ENCODE measurements at places on chromosomes 3 and 15.

DNA sequence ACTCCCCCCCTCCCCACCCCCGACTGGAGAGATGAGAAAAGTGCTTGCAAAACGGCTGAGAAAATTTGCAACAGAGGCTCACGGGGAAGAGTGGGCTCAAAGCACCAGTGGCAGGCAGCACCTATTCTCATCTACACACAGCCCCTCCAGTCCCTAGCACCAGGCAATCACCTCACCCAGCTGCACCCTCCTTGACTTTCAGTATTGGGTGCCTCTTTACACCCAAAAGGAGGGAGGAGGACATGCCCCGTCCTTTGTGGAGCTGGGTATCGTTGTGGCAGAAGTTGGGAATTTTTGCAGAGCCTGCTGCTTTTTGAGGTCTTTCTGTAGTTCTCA is 182.8 kb upstream of the TOPAZ1 start:
- DNase-seq: no peak

GRCh38 chr15:61653110-61653509 is 407.1 kb downstream of the VPS13C start:
- no peak for DNase-seq

DNA sequence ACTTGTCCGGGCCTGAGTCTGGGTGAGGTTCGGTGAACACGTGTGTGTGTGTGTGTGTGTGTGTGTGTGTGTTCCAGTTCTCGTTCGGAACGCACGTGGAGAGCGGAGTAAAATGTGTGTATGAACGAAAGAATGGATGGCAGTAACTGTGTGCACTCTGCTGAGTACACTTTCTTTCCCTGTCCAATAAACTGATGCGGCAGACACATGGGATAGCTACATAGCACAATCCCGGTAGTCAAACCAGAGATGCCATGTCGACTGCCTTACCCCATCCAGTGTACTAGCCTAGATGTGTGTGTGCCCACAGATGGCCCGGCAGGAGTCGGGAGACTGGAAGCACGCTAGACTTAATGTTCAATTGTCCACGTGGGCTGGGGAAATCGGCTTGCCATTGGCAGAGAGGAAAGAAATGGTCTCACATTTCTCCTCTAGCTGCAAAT is 507 bp upstream of the GOLIM4 start:
- DNase-seq: peak; percentile 48

DNA sequence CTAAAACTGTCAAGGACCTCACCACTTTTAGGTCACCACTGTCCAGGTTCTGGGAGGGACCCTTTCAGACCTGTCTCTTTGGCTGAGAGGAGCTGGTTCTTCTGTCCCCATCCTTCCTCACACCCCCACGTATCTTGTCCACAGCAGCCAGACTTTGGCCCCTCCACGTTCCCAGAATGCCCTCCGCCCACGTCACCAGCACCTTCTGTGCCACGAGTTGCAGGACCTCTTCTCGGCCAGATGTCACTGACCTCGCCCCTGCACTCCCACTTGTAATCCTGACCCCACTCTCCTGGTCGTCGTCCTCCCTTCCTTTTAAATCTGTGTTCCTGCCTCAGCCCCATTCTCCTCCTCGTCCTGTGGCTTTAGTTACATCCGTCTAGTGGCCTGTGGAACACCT is 22.6 kb upstream of the SEC13 start:
- DNase-seq: no peak

DNA sequence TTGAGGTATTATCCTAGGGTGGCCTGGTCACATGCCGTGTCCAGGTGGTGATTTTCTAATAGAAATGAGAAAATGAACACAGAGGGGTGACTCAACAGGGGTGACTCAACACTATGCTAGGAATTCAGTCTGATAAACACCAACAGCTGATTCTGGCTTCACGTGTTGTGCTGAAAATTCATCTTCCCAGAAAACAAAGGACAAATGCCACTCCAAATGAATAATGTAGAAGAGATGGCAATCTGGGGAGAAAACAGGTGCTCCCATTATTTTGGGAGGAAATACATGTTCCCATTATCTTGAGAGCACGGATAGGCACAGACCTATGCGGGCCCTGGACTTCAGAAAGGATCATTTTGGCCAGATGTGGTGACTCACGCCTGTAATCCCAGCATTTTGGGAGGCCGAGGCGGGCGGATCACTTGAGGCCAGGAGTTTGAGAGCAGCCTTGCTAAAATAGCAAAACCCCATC is 101.2 kb upstream of the MEX3B start:
- no peak for DNase-seq

DNA sequence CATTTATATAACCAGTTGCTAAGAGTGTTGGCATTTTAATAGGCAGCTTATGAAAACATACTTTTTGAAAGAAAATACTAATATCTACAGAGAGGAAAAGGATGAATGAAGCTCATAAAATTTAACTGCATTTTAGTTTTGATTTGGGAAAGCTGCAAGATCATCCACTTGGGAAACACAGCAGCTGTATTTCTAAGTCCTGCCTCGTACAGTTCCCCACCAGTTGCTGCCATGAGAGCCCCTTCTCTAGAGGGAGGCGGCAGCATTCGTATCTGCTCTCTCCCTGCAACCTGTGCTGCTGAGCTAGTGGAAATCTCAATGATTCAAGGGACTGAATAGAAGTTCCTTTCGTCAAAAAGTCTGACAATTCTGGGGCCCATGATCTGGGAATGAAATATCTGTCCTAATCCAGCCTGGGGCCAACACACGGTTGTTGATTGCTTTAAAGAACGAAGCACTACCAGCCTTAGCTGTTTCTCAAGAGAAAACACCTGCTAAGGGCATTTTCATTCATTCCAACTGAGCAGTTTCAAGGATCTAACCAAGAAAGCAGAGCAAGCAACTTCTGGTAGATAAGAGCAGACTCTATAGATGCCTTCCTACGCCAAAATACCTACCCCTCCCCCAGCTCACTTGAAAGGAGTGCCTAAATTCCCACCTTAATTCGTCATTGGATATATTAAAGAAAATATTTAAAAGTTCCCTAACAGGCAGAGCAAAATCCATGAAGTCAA is 223.7 kb downstream of the MAGI1 start:
- no peak for DNase-seq

- DNase-seq: no peak
Observed at GRCh38 chr3:148681080-148681479, 16.6 kb upstream of the AGTR1 start.

DNA sequence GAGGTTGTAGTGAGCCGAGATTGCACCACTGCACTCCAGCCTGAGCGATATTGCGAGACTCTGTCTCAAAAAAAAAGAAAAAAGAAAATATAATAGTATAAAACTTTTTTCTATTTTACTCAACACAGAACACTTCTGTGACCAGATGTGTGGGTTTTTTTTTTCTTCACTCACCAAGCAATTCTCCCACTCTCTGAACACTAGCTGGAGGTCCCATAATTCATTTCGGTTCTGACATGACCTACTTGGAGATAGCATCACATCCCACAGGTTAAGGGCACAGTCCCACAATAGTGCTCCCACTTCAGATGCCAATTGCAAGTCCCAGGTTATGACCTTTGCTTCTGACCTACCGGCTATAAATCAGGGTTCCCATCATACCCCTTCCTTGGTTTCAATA is 35.0 kb downstream of the KAT2B start:
- no peak for DNase-seq

GRCh38 chr3:30664459-30664858 is 58.1 kb downstream of the TGFBR2 start:
- no peak for DNase-seq

DNA sequence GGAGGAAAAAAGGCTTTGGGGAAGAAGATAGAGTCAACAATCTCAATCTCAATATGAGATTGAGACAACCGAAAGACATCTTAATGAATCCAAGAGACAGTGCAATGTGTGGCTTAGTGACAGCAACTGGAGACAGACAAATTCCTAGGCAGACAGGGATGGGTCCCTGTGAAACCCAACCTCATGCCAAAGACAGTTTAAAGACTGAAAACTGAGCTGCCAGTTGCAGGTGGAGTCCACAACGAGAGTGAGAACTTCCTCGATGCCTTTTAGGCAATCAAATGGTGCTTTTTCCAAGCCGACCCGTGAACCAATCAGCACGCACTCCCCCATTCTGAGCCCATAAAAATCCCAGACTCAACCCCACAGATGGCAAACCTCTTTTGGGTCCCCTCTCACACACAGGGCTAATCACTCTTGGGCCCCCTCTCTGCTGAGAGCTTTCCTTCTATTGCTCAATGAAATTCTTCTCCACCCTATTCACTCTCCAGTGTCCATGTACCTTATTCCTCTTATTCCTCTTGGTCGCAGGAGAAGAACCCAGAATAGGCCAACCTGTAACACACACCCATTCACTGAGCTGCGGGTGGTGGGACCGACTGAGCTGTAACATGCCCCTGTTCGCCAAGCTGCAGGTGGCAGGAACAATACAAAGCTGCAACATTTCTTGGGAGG is 34.8 kb downstream of the ZMAT3 start:
- DNase-seq: no peak

- no peak for DNase-seq
Observed at GRCh38 chr3:120469440-120469839, 18.6 kb upstream of the FSTL1 start.

- DNase-seq: no peak
Observed at GRCh38 chr15:69723404-69724096, 270.9 kb downstream of the RPLP1 start.

GRCh38 chr3:161508852-161509477 is 12.4 kb downstream of the OTOL1 start:
- no peak for DNase-seq

DNA sequence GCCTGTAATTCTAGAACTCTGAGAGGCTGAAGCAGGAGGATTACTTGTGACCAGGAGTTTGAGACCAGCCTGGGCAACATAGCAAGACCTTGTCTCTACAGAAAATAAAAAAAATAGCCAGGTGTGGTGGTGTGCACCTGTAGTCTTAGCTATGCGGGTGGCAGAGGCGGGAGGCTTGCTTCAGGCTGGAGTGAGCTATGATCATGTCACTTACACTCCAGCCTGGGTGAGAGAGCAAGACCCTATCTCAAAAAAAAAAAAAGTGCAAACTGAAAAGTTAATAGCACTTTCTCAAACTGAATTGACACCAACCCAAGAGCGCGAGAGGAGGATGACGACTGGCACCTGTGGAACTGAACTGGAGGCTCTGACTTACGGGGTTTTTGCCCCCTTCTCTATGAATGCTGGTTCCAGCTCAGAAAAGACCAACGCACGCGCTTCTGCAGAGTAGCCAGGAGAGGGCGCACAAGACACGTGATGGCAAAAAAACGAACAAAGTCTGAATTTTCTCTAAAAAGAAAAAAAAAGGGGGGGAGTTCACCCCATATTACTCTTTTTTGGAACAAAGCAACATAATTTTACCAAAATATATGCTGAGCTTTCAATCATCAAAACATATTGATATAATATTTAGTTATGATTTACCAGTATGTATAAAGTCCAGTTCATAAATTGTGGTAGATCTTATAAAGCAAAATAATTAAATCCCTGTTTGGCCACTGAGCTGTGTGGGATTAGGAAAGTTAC is 23.7 kb downstream of the CFAP92 start:
- DNase-seq: peak; percentile 32

- no peak for DNase-seq
Observed at GRCh38 chr15:65411465-65412071, 11.2 kb downstream of the IGDCC4 start.

GRCh38 chr15:31212326-31213080 is 111.0 kb upstream of the TRPM1 start:
- no peak for DNase-seq

DNA sequence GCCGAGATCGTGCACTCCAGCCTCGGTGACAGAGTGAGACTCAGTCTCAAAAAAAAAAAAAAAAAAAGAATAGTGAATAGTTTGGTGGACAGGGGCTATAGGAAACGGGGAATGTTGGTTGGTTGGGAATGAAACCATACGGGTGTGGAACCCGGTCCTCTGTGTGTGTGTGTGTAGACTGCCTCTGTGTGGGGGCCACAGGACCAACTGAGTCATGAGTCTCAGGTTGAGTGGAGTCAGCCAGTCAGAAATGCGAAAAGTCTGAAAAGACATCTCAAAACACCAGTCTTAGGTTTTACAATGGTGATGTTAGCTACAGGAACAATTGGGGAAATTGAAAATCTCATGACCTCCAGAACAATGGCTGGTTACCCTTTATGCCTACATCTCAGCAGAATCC is 44.5 kb downstream of the ZDHHC19 start:
- no peak for DNase-seq

GRCh38 chr3:159429702-159430101 is 558.9 kb upstream of the IL12A start:
- no peak for DNase-seq

DNA sequence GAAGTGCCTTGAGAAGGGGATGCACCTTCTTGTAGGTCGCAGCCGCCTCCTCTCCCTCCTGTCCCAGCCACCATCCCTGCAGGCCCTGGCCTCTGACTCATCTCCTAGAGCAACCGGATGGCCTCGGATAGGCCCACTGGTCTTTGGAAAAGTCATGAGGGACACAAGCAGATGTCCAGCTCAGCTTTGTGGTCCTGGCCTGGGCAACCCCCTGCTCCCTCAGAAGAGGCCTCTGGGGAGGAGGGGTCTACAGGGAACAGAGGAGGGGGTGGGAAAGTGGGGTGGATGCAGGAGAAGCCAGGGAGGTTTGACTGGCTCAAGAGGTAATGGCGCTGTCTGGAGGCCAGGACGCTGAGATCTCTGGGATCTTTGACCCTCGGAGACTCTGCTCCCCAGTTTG is 259.2 kb upstream of the TLE3 start:
- DNase-seq: no peak

All from NT2/D1 (cell line).